NCI-H187 treated with DMSO at 0.1 percent for 48 hours (cell line): ENCODE measurements at places on chromosomes 2 and 18.

DNA sequence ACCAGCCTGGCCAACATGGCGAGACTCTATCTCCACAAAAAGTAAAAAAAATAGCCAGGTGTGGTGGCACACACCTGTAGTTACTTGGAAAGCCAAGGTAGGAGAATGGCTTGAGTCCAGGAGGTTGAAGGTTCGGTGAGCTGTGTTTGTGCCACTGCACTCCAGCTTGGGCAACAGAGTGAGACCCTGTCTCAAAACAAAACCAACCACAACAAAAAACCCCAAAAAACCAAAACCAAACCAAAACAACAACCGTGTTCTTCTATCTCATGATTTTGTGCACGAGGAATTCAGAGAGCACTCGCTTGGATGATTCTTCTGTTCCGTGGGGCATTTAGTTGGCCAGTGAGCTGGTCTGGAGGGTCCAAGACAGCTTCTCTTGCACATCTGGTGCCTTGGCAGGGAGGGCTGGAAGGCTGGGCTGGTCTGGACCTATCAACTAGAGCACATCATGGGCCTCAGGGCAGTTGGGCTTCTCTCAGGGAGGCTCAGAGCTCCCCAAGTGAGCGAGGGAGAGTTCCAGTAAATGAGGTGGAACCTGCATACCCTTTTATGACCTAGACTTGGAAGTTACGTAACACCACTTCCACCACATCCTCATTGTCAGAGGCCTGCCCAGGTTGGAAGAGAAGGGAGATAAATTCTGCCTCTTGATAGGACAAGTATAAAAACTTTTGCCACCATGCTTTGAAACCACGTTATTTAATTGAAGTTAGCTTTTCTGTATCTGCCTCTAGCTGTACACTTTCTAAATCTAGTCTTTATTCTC lies 25.2 kb downstream of the SIX2 start:
- DNase-seq: no peak

- DNase-seq: no peak
Observed at GRCh38 chr2:174903264-174903556, 102.0 kb downstream of the CHN1 start.

DNA sequence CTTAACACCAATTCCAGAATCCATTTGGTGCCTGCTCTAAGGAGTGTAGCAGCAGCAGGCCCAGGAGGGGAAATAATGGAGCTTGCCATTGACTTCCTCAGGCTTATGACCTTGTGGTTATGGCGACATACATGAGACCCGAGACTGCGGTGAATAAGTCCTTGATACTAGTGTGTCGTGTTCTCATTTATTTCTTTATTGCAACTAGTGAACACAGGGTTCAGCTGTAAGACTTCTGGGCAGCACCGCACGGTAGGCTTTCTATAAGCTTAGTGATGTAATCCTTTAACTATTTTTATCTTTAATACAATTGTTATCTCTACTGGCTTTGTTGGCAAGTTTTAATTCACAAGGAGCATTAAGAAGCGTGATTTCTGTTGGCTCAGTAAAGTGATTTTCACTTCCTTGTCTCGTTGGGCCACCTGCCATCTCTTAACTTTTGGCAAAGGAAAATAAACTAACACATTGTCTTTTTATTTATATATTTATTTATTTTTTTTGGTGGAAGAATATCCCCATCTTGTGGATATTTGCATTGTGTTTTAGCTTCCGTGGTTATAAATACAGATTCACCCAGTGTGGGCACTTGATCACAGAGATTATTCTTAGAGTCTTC lies 139.8 kb downstream of the LTBP1 start:
- no peak for DNase-seq

DNA sequence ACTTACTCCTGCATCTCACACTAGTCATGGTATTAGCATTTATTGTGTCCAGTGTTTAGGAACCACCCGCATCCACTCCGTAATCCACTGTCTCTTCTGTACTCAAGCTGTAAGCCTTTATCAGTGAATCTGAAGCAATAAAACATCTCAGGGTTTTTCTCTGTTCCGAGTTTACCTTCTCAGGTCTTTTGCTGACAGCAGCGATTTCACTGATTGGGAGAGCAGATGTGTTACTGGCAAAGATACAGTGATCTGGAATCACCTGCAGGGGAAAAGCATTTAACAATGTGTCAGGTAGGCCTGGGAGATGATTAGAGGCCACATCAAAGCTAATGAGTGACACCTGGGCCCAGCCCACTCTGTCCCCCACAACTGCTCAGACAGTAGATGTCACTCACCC lies 24.6 kb downstream of the GAREM2 start:
- DNase-seq: no peak

DNA sequence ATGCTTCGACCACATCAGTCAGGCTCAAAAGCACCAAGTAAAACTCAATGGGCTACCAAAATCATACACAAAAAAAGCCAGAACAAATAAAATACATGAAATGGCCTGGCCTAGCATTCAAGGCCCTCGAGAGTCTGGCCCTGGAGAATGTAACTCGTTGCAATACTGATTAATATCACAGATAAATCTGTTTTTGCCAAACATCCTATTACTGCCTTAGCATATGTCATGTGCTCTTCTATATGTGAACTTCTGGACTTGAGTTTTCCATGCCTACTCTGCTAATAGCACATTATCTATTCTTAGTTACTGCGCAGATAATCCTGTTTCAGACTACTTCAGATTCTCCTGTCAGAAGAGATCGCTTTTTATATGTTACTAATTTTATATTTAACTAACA lies 250.7 kb upstream of the SMAD7 start:
- no peak for DNase-seq

DNA sequence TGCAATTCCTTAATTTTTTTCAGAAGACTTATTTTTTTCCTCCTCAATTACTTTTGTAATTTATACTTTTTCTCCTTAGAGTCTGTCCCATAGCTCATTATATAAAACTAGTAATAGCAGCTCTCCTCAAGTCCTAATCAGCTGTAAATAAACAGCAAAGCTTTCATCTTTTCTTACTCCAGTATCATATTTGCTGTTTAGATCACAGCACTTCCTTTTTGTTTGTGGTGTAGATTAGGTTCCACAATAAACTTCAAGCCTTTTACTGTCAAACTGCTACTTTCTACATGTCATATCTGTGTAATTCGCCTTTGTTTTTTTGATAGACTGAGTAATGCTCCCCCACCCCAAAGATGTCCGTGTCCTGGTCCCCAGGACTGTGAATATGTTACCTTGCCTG lies 25.5 kb downstream of the GCG start:
- DNase-seq: no peak

GRCh38 chr2:101722864-101723263 lies 25.4 kb downstream of the MAP4K4 start:
- no peak for DNase-seq
